ENCODE measurements at places on chromosomes 3 and 15.
A peak's percentile ranks its signal among the peaks of the same experiment; 100 is the strongest.

DNA sequence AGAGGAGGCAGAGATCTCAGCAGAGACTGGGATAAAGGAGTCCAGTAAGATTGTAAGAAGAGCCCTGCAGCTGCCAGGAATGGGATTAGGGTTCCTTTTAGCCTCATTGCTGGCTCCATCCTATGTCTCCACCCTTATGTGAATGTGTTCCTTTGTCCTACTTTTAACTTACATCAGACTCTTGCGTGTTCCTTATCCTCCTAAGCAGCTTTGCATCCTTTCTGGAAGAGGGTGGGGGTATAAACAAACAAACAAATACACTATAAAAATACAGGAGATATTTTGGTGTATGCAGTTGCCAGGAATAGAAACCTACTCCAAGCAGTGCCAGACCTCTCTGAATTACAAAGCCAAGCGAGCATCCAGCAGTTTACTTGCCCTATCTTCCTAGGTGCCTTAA lies 194.7 kb downstream of the ADAMTS9 start:
- no peak for DNase-seq

DNA sequence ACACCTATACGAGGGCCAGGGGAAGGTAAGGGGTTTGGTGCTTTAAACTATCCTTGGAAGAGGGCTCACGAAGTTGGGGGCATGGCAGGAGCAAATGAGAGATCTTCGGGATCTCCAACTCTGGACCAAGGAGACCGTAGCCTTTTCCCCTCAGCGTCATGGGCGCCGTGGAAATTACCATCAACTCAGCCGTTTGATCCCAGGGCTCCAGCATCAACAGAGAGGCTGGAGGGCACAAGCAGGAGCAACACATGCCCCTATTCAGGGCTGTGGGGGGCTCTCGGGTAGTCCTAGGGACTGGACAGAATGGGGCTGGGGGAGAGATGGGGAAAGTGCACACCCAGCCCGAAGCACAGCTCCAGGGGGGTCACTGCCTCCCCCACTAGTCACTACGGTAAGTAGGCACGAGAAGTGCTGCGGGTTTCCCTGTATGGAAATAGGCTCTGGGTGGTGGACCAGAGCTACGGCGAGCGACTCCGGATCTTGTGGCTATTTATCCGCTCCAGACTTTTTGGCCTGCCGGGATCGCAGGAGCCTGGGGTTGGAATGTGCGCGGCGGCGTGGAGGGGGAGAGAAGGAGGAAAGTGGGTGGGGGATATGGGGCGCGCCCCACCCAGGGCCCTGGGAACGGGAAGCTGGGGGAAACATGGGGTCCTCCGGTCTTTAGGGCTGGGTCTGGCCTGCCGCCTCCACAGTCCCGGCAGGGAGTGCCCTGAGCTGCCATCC lies 539 bp upstream of the LAMB2 start:
- peak; percentile 86 for DNase-seq

DNA sequence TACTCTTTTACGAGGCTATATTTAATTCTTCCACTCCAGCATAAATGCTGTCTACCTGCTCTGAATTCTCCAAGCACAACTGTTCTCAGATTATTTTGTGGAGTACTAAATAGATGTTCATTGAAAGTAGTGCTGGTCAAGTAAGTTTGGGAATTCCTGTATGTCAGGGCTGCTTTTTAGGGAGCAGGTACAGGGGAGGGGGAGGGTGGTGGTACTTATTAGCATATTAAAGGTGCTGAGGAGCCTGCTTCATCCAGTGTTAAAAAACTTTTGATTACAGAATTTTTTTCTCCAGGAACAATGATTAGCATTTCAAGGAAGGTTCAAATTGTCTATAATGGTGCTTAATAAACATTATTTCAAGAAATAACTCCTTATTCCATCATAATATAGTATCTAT lies 59.2 kb downstream of the PPM1L start:
- DNase-seq: no peak

DNA sequence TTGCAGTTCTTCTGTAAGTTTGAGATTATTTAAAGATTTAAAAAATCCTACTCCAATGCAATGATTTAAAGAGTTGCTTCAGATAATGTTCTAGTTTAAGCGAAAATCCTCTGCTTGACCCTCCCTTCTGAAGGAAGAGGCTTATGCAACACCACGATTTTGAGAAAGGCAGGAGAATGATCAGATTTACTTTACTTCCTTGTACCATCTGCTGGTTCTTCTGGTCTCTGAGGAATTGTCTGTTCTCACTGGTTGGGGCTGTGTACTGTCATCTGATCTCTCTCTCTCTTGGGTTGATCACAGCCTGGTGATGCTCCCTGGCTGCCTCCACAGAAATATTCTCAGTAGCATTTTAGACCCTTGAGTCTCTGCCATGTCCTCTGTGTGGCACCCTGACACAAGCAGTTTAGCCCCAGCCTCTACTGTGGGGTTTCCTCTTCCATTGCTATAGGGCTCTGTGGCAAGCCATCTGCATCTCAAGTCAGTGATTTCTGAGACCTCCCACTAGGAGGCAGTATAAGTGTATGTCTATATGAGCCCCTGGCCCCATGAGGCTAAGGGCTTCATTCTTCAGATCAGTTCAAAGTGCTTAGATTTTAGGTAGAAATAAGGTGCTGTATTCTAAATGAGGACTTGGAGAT lies 50.8 kb upstream of the PLAAT1 start:
- DNase-seq: no peak
